ENCODE measurements at places on chromosomes 7 and 10.
A peak's percentile ranks its signal among the peaks of the same experiment; 100 is the strongest.

GRCh38 chr10:95425592-95426465 is 135.0 kb upstream of the PDLIM1 start:
- DNase-seq: no peak

- DNase-seq: peak; percentile 52
These were observed 577 bp downstream of the DNAJB9 start for GRCh38 chr7:108570146-108570755.

- no peak for DNase-seq
These were observed 12.2 kb downstream of the AQP1 start for GRCh38 chr7:30923774-30924413.

GRCh38 chr10:119237722-119238436 is 30.5 kb downstream of the GRK5 start:
- no peak for DNase-seq

DNA sequence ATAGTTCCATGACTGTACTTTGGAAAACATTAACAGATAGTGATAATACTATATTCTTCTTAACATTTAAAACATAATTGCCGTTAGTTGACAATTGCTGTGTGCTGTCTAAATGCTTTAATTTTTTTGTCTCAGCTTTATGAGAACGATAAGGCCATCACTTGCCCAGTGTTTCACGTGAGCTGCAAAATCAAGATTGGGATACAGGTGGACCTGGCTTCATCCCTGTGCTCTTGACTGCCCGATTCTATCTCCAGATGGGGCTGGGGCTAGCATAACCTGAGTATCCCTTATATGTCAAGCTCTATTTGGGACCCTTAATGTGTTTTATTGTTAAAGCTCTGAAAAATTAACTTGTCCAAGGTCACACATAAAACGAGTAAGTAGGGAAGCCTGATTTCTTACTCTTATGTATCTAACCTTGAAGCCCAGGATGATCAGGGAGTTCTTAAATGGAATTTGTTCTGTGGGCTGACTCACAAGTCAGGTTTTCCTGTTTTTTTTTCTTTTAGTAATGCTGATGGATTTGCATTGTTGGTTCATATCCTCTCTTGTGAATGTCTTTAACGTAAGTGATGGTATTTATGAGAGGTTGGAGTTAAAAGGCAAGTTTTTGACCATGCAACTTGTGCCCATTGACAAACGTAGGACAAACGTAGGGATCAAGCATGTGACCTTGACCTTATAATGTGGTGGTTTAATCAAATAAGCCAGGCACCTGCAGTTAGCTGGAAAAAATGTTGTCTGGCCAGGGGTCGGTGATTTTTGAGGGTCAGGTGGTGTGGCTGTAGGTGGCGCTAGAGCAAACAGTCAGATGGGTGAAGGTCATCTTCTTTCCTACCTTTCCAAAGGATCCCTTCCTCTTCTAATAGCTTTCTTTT is 3.6 kb downstream of the PRKAR2B start:
- DNase-seq: no peak

- no peak for DNase-seq
These were observed 88.5 kb downstream of the PAXIP1 start for GRCh38 chr7:154914308-154914995.

- DNase-seq: no peak
These were observed 35.5 kb downstream of the PPP1R3C start for GRCh38 chr10:91597197-91597881.

- no peak for DNase-seq
These were observed 61.5 kb downstream of the HELLS start for GRCh38 chr10:94607111-94607510.
